ENCODE measurements at places on chromosomes 6 and 20.

DNA sequence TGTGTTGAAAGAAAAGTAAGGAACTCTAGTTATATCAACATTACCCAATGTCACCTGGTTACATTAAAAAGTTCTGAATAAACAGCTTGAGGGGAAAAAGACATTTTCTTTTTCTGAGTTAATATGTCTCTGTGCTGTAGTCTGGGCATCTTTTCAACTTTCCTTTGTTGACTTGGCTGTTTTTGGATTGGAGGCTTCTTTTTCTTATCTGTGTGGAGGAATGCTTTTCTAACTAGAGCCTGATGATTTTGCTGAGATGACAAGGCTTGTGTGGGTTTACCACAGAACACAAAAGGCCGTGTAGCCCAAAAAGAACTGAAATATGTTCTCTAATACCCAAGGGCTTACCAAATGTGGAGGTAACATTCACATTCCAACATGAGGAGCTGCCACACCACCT, 161.8 kb downstream of the KCNQ5 start:
- DNase-seq = no peak

DNA sequence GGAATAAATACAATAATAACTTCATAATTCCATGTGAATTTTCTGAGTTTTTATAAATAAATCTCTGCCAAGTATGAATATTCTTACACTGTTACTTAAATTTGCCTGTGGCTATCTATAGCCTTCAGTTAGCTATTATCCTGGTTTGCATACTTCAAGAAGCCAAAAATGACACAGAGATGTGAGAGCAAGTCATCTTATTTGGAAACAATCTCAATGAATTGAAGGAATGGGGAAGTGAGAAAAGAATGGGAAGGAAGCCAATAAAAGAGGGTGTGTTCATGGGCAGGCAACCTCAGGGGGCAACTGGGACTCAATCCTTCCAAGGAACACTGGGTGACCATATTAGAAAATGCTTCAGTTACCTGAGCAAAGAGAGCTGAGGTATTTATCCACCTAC, 9.9 kb downstream of the HAO1 start:
- no peak for DNase-seq

GRCh38 chr6:64012351-64013001, 376.9 kb downstream of the PHF3 start:
- peak; percentile 2 for DNase-seq

- no peak for DNase-seq
These were observed 230.7 kb upstream of the BTBD3 start for GRCh38 chr20:11686820-11687543.

DNA sequence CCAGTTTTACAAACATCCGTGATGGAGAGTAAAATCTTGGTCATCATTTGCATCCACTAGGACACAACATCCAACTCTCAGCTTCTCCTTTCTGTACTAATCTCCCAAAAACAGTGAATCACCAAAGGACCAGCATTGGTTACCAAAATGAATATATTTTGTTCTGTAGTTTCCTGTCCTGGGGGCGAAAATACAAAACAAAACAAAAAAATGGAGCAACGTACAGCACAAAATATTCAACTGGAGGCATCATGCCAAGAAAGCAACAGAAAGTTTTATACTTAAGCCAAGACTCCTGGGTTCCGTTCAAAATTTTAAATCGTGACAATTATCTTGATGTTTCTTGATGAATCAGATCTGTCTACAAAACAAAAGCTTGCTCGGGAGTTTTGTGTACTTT, 126.6 kb upstream of the CCDC28A start:
- DNase-seq = peak; percentile 67

Measured in amniotic stem cell (primary cell).